ENCODE measurements at places on chromosomes 11 and 22.

GRCh38 chr22:35561796-35562526 is 21.3 kb downstream of the RASD2 start:
- peak; percentile 69 for DNase-seq

DNA sequence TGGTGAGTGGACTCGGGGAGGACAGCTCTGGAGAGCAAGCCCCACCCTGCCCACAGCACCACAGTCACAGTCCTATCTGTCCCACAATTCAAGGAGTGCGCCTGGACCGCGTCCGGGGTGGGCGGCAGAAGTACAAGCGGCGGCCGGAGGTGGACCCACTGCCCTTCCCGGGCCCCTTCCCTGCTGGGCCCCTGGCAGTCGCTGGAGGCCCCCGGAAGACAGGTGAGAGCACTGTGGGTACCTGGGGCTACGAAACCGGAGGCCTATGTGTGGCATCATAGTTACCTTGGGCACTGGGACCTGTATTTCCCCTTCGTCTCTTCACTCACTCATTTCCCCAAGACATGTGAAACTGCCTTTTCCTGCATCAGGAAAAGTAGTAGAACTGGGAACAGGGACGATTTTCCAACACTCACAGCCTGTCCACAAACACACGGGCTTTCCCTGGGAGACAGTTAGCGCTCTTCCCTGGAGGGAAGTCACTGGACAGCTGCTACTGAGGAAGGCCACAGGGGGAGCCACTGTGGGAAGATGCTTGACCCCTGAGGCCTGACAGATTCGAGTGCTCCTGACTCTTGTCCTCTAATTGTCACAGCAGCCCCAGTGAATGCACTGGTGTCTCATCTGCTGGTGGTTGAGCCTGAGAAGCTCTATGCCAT is 3.1 kb downstream of the TRMT112 start:
- no peak for DNase-seq

DNA sequence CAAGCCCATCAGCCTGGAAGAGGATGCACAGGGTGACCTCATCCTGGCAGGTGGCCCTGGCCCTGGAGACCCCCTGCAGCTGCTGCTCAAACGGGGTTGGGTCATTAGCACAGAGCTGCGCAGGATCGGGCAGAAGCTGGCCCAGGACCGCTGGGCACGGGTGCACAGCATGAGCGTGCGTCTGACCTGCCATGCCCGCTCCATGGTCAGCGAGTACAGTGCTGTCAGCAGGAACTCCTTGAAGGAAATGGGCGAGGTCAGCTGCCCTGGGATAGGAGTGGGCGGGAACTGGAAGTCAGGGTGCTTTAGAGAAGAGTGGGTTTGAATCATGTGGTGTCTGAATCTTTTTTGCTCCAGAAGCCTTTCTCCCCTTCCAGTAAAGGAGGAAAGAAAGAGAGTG is 61.1 kb downstream of the INSC start:
- no peak for DNase-seq

DNA sequence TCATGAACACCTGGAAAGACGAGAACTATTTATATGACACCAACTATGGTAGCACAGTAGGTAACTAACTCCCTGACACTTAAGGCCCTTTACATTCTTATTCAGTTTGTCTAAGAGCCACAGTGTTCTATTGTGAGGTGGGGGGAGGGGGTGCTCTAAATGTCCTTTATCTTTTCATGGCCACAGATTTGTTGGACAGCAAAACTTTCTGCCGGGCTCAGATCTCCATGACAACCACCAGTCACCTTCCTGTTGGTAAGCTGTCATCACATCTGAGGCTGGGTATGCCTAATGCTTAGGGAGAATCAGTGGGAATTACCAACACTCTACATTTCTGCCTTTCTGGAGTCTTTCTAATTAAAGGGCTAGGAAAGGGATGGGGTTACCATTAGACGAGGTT is 30.7 kb downstream of the EHF start:
- DNase-seq = no peak

- no peak for DNase-seq
Measured at GRCh38 chr11:85810521-85810870, 445 bp downstream of the SYTL2 start.

DNA sequence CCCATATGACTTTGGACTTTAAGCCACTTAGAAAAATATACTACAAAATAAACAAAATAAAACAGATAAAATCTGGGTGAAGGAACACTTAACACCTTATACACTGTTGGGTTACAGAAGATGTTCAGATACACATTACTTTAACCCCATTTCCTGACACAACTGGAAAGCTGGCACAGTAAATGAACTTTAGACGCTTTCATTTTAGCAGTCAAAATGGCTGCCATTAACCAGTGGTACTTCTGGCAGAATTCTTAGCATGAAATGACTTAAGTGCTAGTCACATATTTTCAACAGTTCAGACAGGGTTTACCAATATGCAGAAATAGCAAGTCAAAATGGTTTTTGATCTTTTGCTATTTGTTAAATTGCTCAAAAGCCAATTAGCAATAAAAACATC is 37.9 kb downstream of the PIK3C2A start:
- no peak for DNase-seq

DNA sequence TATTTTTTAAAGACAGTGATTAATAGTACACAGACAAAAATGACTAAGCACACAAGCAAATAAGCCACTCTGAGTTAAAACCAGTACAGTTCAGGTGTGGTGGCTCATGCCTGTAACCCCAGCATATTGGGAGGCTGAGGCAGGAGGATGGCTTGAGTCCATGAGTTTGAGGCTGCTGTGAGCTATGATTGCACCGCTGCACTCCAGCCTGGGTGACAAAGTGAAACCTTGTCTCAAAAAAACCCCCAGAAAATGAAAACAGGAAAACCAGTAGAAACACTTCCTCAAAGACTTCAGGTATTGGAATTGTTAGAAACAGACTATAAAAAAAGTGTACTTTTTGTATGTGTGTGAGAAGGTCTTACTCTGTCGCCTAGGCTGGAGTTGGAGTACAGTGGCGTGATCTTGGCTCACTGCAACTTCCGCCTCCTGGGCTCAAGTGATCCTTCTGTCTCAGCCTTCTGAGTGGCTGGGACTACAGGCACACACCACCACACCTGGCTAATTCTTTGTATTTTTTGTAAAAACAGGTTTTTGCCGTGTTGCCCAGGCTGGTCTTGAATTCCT is 33.0 kb downstream of the PPP6R2 start:
- no peak for DNase-seq

DNA sequence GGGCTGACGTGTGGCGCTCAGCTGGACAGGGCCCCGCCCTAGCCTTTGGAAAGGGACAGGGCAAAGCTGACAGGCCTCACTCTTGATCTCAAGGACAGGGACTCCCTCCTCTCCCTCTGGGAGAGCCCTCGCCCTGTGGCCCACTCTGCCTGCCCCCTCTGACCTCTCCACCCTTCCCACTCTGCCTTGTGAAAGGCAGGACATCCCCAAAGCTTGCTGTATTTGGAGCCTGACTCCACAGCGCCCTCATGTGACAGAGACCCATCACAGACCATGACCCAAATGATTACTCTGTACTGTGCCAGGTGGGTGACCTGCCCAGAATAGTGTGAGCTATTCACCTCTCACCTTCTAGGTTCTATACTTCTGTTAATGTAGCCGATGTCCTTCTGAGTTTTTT is 18.8 kb downstream of the P2RY2 start:
- no peak for DNase-seq

- DNase-seq = no peak
Measured at GRCh38 chr11:9762531-9762930, 98.7 kb downstream of the SWAP70 start.

DNA sequence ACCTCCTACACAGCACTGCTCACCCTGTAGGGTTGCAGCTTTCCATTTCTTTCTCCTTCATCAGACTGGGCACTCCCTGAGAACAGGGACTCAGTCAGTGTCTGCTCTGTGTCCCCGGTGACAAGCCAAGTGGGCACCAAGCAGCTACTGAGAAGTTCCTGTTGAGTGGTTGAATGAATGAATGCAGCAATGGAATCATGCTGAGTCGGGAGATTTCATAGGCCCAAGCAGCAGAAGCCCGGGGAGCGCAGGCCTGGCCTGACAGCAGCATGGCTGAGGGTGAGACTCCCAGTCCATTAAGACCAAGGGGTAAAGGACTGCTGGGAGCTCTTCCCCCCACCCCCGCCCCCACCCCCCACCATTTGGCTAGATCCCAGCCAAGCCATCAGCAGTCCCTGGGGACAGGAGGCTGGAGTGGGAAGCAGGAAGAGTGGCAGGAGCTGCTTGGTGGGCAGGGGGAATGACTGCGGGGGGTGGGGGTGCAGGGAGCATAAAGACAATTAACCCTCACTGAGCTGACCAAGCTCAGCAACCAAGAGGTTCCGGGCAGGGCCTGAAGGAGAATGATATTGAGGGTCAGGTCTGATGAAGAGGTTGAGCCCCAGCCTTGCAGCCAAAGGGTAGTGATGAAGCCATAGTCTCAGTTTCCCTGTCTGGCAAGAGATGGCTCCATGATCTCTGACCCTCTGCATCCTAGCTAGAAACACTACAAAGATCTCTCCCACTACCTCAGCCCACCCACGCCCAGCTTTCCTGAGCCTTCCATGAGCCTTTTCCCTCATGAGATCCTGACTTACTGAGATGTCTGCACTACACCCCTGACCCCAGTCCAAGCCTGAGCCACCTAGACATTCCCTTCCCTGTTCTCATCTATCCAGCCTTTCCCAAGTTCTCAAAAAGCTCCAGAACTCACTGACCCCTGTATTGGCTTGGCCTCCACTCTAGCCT is 2.8 kb downstream of the PDE2A start:
- DNase-seq = no peak

DNA sequence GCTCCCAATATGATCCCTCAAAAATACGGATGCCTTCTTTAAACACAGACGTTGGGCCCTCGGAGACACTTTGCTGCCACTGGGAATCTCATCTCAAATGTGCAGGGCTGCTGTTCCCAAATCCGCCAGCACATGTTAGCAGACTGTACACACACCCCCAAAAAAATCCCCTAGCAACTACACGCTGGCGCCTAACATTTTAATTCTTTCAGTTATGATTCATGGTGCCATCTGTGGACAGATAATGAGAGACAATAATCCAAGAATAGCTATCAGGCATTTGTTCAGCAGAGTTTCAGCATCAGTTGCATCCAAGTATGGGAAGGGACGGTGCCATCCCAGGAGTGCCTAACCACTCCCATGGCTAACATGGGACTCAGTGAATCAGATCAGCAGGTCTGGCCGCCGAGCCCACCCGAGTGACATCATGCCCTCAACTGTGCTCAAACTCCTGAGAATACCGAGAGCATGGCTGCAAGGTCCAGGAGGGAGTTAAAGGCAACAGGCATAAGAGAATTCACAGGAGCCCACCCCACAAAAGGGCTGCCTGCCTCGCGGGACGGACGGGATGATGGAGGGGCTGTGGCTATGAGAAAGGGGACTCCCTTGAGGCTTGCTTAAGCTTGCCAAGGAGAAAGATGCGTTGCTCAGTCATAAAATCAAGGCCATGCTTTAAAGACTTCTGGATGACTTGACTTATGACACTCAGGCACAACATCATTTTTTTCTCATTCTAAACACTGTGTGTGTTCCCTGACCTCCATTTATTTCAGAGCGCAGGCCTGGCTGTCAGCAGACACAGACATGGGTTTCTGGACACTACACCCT is 337.0 kb downstream of the SHANK2 start:
- no peak for DNase-seq

DNA sequence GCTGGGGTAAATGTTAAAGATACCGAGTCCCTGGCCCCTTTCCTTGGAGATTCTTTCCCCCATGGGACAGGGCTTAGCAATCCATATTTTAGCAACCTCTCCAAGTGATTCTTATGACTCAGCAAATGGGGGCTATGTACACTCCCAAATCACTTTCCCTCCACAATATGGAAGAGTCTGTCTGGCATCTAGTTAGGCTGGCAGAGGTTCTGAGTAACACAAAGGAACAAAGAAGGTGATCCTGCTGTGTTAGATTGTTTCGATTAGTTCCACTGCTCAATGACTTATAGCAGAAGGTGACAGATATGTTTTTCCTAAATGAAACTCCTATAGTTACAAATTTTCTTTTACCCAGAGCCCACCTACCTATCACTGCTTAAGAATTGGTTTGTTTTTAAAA is 154.0 kb upstream of the SYT13 start:
- DNase-seq = no peak

Data from Caki2 (cell line).